ENCODE measurements at places on chromosomes 16 and 17.

DNA sequence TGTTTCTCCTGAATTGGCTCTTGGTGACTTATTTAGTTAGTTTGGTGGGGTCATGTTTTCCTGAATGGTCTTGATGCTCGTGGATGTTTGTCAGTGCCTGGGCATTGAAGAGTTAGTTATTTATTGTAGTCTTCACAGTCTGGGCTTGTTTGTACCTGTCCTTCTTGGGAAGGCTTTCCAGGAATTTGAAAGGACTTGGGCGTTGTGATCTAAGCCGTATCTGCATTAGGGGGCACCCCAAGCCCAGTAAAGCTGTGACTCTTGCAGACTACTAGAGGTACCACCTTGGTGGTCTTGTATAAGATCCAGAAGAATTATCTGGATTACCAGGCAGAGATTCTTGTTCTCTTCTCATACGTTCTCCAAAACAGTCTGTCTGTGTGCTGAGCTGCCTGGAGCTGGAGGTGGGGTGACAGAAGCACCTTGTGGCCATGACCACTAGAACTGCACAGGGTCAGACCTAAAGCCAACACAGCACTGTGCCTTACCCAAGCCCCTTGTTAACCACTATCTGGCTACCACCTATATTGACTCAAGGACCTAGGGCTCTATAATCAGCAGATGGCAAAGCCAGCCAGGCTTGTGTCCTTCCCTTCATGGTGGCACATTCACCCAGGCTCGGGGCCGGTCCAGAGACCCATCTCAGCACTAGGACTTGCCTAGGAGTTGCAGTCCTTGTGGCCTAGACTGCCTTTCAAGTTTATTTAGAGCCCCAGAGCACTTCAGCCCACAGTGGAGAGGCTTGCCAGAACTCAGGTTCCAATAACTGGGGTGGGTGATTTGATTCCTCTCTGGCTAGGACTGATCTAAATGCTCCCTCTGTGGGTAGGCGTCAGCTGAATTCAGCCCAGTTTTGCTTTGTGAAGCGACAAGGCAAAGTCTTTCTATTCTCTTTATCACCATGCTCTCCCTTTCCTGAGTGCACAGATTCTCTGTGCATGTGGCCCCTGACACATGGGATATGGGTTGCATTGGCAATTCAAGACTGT lies 11.0 kb downstream of the RNF135 start:
- no peak for DNase-seq

DNA sequence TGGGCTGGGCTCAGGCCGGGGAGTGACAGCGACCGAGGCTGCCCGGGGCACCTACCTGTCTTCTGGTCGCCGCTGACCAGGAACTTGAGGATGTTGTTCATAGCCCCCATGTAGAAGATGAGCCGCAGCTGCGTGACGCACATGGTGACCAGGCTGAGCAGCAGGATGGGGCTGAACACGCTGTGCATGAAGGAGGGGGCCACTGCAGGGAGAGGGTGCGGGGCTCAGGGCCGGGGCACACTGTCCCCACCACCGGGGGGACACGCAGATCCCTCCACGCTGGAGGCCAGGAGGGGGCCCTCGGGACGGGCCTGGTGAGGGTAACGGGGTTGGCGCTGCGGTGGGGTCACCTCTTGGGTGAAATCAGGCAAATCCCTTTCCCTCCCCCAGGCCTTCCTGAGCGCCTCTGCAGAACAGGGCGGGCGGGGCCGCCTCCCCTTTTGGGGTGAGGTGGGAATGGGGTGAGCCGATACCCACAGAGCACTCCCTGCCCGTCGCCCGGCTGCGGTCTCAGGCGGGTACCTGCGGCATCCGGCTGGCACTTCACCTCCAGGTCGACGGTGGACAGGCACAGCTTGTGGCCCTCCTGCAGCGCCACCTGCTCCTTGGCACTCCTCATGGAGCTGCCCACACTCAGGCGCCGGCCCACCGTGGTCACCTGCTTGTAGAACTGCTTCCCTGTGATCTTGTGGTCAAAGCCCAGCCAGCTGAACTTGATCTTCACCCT lies 28.3 kb upstream of the PITPNA start:
- DNase-seq = no peak

DNA sequence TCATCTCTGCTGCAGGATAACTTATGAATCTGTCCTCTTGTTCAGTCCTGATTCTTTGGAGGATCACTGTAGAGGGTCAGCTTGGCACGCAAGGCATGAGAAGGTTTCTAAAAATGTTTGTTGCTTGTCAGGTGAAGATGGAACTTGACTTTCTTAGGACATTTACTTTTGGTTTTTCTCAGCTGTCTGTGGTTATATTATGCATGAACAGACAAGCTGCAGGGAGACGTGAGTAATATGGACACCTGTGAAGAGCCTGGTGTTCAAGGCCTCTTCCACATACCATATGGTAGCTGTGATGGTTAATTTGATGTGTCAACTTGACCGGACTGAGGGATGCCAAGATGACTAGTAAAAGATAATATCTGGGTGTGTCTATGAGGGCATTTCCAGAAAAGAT lies 270.2 kb upstream of the CPHXL start:
- no peak for DNase-seq

DNA sequence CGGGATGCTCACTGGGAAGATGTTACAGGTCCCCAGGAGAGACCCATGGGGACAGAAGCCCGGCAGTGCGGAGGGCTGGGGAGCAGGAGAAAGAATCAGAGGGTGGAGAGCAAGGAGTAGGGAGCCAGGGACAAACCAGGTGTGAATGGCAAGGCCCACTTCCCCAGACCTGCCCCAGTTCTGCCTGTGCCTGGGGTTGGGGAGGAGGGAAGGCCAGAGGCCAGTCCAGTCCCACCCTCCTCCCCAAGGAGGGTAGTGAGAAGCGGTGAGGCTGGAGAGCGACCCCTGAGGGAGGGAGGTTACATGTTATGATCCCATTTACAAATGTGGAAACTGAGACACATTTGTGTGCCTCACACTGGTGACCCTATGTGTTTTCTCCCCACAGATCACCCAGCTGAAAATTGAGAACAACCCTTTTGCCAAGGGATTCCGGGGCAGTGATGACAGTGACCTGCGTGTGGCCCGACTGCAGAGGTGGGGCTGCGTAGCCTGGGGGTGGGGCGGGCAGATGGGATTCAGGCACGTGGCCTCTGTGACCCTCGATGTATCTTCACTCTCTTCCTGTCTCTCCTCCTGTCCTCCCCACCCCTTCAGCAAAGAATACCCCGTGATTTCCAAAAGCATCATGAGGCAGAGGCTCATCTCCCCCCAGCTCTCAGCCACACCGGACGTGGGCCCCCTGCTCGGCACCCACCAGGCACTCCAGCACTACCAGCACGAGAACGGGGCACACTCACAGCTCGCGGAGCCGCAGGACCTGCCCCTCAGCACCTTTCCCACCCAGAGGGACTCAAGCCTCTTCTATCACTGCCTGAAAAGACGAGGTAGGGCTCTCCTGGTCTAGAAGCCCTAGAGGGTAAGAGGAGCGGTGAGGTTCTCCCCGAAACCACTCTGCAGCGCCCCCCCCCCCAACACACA lies 27.5 kb downstream of the TBX4 start:
- DNase-seq = no peak

- DNase-seq = peak; percentile 41
These were observed 186.3 kb upstream of the XYLT1 start for GRCh38 chr16:17657045-17657444.

DNA sequence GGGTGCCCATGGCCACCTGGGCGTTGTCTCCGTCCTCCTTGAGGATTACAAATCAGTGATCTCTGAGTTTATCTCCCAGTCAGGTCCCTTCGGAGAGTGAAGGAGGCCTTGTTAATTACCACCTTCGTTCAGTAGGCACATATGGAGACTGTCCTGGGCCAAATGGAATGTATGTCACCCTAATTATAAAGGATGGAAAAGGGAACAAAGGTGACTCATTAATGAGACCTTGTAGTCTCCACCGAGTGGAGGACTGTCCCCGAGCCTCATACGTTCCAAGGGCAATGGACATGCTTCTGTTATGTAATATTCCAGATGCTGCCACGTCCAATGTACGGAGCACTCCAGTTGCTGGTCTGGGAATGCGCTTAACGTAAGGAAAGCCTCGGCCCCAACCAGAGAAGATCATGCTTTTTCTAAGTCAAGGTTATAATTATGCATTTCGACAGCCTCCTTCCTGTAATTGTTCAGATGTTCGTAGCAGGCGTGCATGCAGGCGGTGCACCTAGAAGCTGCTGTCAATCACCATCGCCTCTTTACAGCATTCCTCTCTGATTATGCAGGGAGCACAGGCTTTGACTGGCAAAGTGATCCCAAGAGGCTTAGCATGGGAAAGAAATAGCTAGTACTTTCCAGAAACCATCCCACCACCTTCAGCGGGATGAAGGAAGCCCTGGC lies 22.4 kb upstream of the SEC14L1 start:
- no peak for DNase-seq
